ENCODE measurements at places on chromosomes 4 and X.

GRCh38 chrX:22575161-22575845 lies 302.6 kb downstream of the CBLL2 start:
- no peak for DNase-seq

GRCh38 chrX:2243913-2244460 lies 256.8 kb downstream of the DHRSX start:
- DNase-seq, result no peak

- DNase-seq, result no peak
These were observed 640 bp downstream of the PHF8 start for GRCh38 chrX:54043541-54044125.

DNA sequence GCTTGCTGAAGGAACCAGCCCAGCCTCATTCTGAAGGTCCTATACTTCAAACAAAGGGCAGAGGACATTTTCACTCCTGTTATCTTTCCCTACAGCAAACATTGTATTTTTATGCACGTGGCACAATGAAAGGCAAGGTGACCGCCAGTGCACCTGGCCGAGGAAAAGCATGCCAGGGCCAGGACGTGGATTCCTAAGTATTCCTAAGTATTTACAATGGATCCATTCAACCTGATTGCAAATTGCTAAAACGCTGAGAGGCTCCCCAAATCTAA lies 127.9 kb upstream of the FTHL17 start:
- no peak for DNase-seq

GRCh38 chr4:48431401-48431800 lies 51.7 kb upstream of the SLC10A4 start:
- DNase-seq, result no peak
